ENCODE measurements at places on chromosomes 2 and 18. TPM values are rescaled to one million over a fixed set of nuclear protein-coding genes. Genes with fewer than 3 reads are reported as not detected.

- H3K27ac ChIP-seq: no peak overlapping the region
- H3K27me3 ChIP-seq: no peaks in the 10 kb centered on the region
- H3K4me3 ChIP-seq: no peak overlapping the region
These were observed 105.4 kb downstream of the FAM210A start for GRCh38 chr18:13620818-13621445.

SATB2 gene
- total RNA-seq: 43.2 TPM

UNC80 gene
- 0.08 TPM for total RNA-seq

DNA sequence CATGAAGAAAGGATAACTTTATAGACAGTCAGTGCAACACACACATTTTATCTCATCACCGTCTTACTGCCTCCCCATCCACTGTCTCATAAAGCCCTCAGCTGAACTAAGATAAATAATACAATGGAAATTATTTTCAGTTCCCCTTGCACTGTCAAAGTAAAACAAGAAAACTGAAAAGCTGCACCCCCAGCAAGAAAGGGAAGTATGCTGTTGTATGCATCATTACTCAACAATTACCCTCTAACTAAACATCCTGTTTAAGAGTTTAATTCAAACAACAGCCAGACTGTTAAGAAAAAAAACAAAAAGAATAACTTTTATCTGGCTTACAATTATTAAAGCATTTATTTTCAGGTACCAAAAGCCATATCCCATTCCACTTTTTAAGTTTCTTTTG is 25.0 kb downstream of the MPPE1 start:
- no peak overlapping the region for H3K4me3 ChIP-seq
- no peaks in the 10 kb centered on the region for H3K27me3 ChIP-seq
- no peak overlapping the region for H3K27ac ChIP-seq

DNA sequence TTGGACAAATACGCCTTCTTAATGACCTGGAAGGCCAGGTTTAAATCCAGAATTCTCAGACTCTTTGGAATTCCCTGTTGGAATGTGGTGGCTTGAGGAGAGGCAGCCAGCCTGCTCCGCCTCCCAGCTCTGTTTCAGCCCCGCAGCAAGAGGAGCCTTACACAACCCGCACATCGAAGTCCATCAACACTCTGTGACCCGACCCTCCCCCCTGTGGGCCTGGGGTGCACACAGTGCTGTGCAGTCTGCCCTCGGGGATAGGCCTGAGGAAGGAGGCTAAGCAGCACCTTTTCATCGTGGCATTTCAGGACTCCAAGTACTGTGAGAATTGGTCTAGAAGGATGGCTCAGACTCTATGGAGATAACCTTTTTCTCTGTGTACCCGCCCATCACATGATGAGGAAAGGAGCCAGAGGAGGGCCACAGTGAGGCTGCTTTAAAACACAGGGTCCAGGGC is 73.7 kb downstream of the GREB1L start:
- no peaks in the 10 kb centered on the region for H3K36me3 ChIP-seq
- no peak overlapping the region for H3K27ac ChIP-seq
- H3K27me3 ChIP-seq: no peaks in the 10 kb centered on the region
- peaks cover 17% of the 10 kb centered on the region for H3K4me1 ChIP-seq
- H3K4me3 ChIP-seq: no peak overlapping the region

GRCh38 chr2:105888625-105889024 is 143.9 kb downstream of the NCK2 start:
- no peaks in the 10 kb centered on the region for H3K27me3 ChIP-seq
- H3K4me1 ChIP-seq: no peaks in the 10 kb centered on the region
- H3K4me3 ChIP-seq: no peak overlapping the region

Measured in Panc1 (cell line).